Vagina (tissue), 2 donors: ENCODE measurements at places on chromosomes 4 and X.

DNA sequence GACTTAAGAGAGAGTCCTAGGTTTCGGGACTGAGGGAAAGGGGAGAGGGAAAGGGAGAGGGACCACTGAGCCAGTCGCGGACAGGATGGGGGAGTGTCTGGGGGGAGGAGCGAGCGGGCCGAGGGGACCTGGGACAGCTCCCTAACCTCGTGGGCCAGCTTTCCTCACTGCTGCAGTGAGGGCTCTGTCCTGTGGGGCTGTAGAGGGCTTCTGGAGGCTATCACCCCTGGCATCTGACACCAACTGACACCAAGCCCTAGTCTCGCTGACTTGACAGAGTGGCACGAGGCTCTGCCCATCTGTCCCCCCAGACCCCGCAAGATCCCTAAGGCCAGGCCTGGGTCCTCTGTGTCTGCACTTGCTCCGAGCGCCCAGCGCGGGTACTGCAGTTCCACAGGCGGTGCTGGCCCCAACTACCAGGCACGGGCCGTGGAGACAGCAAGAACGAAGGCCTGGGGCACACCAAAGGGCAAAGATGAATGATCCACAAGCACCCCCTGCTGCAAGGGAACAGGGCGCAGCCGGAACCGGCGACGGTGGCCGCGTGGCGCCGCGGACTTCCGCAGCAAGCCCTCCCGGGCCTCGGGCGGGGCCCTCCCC is 465 bp downstream of the HAUS7 start:
- no peak for DNase-seq

GRCh38 chrX:65695849-65696449 is 28.5 kb downstream of the MSN start:
- no peak for DNase-seq

- no peak for DNase-seq
Measured at GRCh38 chrX:10433296-10433965, 187.0 kb downstream of the MID1 start.

GRCh38 chr4:19241895-19242294 is 1009.8 kb upstream of the SLIT2 start:
- DNase-seq: no peak

DNA sequence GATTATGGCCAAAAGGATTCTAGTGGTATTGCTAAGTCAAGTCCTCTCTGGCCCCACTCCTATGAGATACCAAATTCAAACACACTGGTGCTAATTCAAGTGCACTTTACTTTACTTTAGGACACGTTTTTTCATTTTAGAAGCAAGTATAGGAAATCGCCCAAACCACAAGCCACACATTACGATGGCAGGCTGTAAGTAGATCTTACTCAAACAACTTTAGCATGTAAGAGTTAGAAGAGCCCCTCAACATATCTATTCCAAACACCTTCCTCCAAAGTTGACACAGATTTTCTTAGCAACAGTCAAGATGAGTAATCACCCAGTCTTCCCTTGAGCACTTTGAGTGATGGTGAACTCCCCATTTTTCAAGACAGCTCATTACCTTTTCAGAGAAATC is 43.6 kb downstream of the DRD5 start:
- DNase-seq: no peak

DNA sequence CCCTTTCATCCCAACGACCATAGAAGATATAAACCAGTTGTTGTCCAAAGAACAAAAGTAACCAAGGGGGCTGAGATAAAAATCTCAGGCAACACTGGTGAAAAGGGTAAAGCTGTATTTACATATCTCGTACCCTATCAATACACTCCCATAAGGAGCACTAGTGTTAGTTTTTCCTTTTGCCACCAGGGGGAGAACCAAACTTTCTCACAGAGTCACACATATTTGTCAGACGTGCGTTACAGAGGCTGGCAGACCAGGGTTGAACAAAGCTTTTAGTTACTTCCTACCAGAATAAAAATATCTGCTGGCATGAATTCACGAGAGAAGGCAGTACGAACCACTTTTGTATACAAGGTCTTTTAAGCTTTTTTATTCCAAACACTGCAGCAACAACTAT is 88.3 kb downstream of the AMELX start:
- DNase-seq: no peak

DNA sequence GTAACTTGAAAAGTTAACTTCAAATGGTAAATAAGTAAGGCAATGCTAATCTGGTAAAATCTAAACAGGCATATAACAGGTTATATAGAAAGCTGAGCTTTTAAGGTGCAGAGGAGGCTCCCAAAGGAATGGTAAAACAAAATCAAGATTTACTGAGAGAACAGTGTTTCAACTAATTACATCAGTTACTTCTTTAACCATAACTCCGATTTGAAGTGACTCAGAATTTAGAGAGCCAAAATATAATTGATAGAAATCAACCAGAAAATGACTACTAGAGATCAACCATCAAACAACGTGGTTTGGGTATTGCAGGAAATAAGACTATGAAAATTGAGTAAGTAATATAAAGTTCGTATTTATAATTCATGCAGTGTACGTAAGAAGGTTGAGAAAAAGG is 6.9 kb downstream of the G3BP2 start:
- DNase-seq: no peak
